Lower leg skin (tissue), 4 donors: ENCODE measurements at places on chromosomes 11 and 22.

DNA sequence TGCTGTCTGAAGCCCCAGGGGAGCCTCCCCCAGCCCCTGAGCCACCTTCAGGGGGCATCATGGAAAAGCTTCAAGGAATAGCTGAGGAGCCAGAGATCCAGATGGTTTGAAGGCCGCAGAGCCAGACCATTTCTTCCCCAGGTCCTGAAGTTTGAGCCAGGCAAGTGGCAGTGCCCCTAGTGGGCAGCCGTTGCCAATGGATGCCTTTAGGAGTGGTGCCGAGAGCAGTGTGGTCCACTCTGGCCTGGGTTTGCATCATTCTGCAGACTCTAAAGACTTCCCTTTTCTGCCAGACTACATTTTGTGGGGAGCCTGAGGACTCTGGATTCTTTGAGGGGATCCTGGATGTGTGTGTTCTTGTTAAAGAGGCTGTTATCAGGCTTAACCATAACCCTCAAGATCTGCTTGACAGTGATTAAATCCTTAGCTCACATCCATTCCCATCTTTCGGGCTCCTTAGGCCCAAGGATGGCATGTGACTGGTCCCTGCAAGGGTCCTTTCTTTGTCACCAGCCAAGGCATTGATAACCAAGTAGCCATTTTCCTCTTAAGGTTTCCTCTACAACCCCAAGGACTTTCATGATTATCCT is 13.1 kb downstream of the HINFP start:
- DNase-seq: no peak

DNA sequence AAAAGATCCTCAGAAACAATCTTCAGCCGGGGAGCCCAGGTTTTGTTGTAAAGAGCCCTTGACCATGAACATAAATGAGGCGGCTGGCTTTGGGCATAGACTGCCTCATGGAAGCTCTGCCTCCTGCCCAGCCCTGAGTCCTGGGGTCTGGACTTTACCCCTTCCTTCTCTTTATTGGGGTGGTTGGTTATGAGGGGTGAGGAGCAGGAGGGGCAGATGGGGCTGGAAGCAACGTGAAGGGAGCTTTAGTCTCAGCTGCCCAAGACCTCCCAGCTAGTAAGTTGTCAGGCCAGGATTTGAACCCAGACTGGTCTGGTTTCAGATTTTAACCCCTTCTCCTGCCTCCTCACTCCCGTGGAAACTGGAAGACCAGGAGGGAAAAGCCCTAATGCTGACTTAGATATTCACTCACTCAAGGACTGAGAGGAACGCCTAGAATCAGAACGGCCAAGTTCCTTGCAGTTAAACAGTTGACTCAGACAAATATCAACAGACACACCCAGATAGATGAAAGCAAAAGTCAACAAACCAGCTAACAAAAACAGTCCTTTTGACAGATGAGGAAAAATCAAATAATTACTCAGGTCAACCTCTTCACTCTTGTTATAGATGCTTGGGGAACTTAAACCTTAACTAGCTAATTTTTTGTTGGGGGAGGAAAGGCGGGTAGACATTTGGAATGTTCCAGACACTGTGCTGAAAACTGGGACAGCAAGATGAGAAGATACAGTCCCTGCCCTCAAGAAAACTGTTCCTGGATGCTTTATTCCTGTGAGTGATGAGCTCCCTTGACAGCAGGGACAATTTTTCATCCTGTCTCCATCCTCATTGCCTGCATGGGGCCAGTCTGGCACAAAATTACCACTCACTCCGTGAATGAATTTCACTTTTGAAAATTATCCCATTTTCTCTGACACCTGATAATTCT is 20.8 kb upstream of the ARRB1 start:
- no peak for DNase-seq

DNA sequence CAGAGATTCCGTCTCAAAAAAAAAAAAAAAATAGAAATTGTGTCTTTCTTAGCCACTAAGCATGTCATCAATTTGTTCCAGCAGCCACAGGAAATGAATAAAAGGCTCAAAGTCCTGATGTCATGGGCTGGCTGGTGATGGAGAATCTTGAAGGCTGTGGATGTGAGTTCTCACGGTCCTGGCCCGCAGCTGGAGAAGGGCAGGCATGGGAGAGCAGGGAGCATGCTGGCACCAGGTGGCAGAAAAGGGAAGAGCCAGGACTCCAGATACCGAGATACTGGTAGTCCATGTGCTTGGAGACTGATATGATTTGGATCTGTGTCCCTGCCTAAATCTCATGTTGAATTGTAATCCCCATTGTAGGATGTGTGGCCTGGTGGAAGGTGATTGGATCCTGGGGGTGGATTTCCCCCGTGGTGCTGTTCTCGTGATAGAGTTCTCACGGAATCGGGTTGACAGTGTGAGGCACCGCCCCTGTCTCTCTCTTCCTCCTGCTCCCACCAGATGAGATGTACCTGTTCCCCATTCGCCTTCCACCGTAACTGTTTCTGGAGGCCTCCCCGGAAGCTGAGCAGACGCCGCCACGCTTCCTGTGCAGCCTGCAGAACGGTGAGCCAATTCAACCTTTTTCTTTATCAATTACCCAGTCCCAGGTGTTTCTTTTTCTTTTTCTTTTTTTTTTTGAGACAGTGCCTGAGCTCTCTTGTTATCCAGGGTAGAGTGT is 18.1 kb downstream of the MRGPRD start:
- no peak for DNase-seq

- DNase-seq: no peak
Measured at GRCh38 chr11:80838153-80838552, 1397.3 kb upstream of the TENM4 start.
